ENCODE measurements at places on chromosomes 3 and 15. TPM values are rescaled to one million over a fixed set of nuclear protein-coding genes. Genes with fewer than 3 reads are reported as not detected.

Gene AGTR1
- total RNA-seq: 1.8 TPM

DNA sequence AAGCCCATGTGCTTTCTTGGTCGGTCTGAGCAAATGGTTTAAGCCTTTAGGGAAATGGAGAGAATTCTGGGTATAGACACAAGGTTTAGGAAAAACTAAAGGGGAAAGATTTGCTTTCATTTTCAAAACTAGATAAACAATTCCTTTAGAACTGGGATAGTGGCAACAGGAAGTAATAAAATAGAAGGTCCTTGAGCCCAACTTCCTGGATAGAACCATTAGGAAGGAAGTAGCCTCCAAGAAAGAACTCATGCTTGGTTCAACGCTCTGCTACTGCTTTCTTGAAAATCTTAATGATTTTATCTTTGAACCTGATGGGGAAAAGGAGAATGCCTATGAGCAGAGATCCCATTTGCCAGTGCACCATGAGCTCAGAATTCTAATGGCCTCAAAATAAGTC is 147.0 kb upstream of the THRB start:
- no peak for DNase-seq

- peak; percentile 39 for DNase-seq
These were observed 48.1 kb downstream of the SH3BP5 start for GRCh38 chr3:15284121-15284889.

DNA sequence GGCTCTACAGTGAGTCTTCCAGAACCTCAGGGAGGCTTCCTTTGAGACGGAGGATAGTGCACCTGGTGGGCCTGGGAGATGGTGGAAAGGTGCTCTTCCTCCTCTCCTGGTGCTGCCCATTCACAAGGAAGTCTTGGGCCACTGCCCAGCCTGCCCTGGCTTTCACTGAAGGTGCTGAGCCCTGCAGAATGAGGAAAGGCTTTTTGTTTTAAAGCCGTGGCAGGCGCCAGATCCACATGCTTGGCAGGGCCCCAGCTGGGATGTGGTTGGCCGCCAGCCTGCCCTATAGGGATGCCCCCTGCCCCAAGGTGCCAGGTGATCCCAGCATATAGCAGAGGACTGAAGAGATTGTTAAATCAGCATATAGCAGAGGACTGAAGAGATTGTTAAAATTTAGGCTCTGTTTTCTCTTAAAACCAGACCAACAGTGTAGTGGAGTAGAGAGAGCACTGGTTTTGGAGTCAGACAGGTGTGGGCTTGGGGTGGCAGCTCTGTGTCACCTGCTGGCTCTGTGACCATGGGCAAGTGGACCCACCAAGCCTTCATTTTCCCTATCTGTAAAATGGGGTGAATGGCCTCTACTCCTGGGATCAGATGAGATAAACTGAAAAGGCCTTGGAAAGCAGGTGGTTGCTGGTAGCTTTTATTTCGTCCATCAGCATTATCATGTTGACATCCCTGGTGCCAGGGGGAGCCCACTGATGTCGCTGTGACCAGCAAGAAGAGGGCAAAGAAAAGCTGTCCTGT is 53.3 kb downstream of the SLC6A6 start:
- no peak for DNase-seq

- no peak for DNase-seq
These were observed 18.3 kb upstream of the SEMA3F start for GRCh38 chr3:50136714-50137405.

All from transverse colon (tissue), 4 donors.